ENCODE measurements at places on chromosomes 1 and 21.

DNA sequence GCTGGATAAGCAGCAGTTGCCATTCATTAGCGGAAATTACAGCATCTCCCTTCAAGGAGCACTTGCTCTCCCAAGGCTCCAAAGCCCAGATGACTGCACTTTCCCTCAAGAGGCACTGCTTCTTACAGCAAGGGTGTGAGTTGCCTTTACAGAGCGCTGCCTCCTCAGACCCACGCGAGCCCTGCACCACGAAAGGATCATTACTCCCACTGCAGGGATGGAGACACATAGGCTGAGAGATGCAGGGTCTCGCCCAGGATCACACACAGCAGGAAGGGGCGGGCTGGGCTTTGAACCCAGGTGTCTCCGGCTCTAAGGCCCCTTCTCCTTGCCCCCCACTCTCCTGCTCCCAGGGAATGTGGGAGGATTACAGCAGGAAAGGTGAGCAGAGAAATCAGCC lies 405.5 kb downstream of the MATN1 start:
- no peak for DNase-seq

GRCh38 chr21:41381731-41382130 lies 19.9 kb downstream of the MX2 start:
- DNase-seq: no peak

GRCh38 chr1:228358764-228359612 lies 47.6 kb downstream of the TRIM11 start:
- no peak for DNase-seq

GRCh38 chr1:223745731-223746130 lies 33.4 kb downstream of the CAPN2 start:
- no peak for DNase-seq

DNA sequence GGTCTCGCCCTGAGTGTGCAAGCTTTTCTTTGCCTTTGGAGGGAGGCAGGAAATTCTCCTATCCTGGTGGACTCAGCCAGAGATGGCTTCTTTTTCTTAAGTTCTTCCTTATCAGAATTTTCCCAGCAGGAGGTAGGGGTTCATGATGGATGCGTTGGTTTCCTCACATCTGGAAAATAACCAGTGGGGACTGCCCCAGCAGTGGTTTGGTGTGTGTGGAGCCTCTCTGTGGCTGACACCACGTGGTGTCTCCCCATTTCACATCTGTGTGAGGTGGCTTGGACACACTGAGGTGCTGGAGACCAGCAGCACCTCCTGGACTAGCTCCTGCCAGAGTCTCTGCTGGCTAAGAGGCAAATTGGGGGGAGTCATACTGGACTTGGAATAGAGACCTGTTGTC lies 32.6 kb downstream of the B3GALT5 start:
- DNase-seq: no peak

Data from stimulated activated CD8-positive, alpha-beta memory T cell treated with anti-CD3 and anti-CD28 coated beads, Interleukin-4, amount 100 ng/mL, for 24 hours (primary cell).